ENCODE measurements at places on chromosomes 7 and 10.

DNA sequence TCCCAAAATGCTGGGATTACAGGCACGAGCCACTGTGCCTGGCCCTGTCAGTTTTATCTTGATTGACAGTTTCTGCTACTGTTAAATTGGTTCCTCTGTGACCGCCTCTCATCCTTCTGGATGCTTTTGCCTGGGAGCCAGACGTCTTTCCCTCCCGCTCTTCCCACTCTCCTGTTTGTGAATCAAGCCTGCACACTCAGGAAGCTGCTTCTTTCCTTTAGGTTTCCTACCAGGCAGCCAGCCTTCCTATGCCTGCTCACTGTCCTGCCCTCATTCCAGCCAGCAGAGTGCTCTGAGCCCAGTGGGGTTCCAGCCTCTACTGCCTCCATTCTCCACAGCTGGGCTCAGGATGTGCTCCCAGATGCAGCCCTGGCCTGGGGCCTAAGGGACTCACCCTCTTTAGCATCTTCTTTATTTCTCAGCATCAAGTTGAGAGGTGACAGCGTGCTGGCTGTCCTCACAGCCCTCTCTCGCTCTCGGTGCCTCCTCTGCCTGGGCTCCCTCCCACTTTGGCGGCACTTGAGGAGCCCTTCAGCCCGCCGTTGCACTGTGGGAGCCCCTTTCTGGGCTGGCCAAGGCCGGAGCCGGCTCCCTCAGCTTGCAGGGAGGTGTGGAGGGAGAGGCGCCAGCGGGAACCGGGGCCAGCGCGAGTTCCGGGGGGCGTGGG lies 5.1 kb downstream of the SH2D4B start:
- DNase-seq, result no peak

GRCh38 chr10:340646-341045 lies 205.4 kb downstream of the ZMYND11 start:
- DNase-seq, result no peak

DNA sequence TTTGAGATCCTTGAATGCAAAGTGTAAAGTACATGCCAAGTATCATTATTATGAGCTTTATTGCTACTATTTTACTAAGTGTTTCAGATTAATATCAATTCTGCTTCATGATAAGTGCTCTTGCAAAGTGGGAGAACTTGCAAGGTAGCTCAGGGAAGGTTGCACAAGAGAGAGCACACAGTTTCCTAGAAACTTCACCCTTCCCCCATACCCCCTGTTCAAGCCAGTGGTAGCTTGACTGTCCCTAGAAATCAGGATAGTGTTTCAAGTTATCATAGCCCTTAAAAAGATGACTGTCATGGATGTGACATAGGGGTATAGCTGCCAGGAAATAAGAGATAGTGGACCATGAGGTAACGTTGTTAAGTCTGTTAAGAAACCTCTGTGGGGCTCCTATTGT lies 251.5 kb downstream of the TRIL start:
- DNase-seq, result no peak

- DNase-seq, result no peak
These were observed 77.9 kb downstream of the GLI3 start for GRCh38 chr7:42159130-42159529.

DNA sequence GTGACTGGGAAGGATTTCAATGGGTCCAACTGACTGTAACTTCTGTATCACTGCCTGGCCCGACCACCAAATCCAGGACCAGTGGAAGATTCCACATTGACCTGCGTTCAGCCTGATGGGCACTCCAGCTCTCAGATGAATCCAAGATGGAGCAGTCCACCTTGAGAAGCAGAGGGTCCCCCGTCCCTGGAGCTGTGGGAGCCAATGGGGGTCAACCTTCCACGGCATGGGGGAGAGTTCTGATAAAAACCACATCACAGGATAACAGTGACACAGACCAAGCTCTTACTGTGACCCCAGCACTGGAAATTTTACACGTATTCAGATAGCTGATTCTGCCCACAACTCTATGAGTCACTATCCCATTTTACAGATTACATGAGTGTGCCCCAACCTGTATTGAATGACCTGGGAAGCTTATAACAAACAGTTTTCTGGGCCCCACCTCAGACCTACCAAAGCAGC lies 11.2 kb downstream of the ZCCHC24 start:
- no peak for DNase-seq

GRCh38 chr10:86362129-86362527 lies 4.5 kb downstream of the GRID1 start:
- no peak for DNase-seq

Data from anterior cingulate cortex (tissue), 58 donors.